Lung microvascular endothelial cell (primary cell): ENCODE measurements at places on chromosomes 16 and 17. TPM values are rescaled to one million over a fixed set of nuclear protein-coding genes. Genes with fewer than 3 reads are reported as not detected.

Gene TBX6
- under 0.01 TPM in 2 replicates for total RNA-seq

Gene CD79B
- total RNA-seq = 1.5 TPM in 1 of 2 replicates, not detected in the other

Gene SLC5A10
- not detected in 2 replicates for total RNA-seq

Gene PPL
- total RNA-seq = 2.4 and 5.4 TPM in 2 replicates

Gene SNN
- 23.2 and 24.4 TPM in 2 replicates for total RNA-seq

Gene ITGAX
- total RNA-seq = under 0.01 and 0.87 TPM in 2 replicates

Gene KDM6B
- total RNA-seq = 1.3 and 1.8 TPM in 2 replicates

Gene RNF222
- total RNA-seq = under 0.01 TPM in 1 of 2 replicates, not detected in the other

Gene MEOX1
- not detected in 2 replicates for total RNA-seq

Gene CES3
- total RNA-seq = under 0.01 TPM in 1 of 2 replicates, not detected in the other

Gene GPR142
- not detected in 2 replicates for total RNA-seq

Gene KCNH6
- total RNA-seq = under 0.01 and 0.20 TPM in 2 replicates

Gene PARN
- 15.7 and 17.9 TPM in 2 replicates for total RNA-seq

Gene PRCD
- 0.20 and 0.22 TPM in 2 replicates for total RNA-seq

Gene SYNGR3
- total RNA-seq = 0.40 and 2.0 TPM in 2 replicates

Gene KIFC3
- total RNA-seq = 25.7 and 46.4 TPM in 2 replicates
